ENCODE measurements at places on chromosomes 3 and 15.

- DNase-seq = no peak
Measured at GRCh38 chr3:20324664-20325478, 138.9 kb upstream of the SGO1 start.

GRCh38 chr15:76181705-76182107, 121.9 kb downstream of the TMEM266 start:
- DNase-seq = no peak

GRCh38 chr3:144746631-144747030, 775.0 kb downstream of the DIPK2A start:
- DNase-seq = no peak

DNA sequence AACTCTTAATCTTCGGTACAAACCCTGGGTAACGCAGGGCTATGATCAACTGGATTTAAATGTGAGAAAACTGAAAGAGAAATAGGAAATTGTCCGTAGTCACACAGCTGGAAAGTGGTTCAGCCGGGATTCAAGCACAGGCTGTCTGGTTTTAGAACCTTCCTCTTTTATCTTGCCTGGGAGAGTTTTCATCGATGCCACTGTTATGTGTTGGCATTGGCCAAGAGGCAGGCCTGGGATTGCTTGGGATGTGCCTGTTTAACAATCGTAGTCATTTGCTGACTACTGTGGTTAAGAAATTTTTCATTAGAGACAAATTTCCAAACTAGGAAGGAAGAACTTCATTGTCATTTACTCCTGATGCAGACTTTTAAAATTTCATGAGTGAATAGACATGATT, 4.3 kb downstream of the MCTP2 start:
- no peak for DNase-seq

- no peak for DNase-seq
Measured at GRCh38 chr3:64063983-64064438, 40.7 kb upstream of the PSMD6 start.

DNA sequence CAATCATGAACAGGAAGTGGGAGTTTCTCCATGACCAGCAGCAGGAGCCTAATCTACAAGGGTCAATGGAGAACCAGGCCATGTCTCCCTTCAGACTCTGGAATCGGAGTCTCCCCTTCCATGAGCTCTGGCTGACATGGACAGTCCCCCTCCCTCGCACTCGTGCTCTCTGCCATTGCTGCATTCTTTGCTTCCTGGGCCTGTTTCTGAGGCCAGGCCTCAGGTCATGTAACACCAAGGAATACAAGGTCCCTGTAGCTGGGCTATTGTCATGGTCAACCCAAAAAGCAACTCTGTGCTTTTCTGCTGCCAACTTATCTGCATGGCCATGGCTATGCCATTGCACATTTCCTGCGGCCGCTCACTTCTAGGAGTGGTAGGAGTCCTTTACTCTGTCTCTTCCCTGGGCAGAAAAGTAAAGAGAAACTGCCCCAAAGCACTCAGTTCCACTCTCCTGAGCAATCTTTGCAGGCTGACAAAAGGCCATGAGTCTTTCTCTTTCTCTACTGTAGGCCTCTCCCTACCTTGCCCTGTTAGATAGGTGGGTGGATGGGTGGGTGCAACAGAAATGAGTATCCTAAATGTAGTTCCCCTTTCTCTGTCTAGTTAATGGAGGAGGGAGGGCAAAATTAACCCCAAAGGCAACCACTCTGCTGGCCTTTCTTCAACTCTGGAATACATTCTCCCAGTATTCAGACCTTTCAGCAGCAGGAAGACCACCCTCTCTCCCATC, 40.8 kb upstream of the PROK2 start:
- DNase-seq = no peak

- DNase-seq = no peak
Measured at GRCh38 chr3:147222291-147222690, 184.1 kb downstream of the ZIC4 start.

DNA sequence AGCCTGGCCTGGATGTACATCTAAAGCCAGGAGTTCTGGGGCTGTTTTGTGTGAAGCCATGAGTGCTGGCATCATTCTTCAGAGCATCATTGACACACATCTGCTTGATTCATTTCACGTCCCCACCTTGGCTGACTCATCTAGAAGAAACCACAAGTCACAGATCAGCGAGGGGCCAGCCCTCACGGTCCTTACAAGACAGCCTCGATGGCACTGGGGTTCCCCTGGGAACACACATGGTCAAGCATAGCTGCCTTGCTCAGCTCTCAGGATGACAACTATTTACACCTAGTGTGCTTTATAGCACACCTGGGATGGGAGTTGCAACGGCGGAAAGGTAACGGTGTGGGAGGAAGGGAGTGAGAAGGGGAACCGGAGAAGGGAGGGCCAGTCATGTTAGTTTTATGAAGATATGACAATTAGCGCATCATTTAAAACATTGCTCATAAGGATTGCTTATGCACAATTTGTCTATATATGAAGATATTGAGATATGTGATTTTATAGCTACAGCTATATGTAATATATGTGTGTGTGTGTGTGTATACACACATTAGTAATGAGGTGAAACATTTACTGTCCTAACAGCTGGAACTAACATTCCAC, 227.1 kb downstream of the RPLP1 start:
- no peak for DNase-seq

All from H54 (cell line).